Stimulated activated CD8-positive, alpha-beta memory T cell treated with anti-CD3 and anti-CD28 coated beads, Interleukin-7, amount 100 ng/mL, for 1 hour (primary cell): ENCODE measurements at places on chromosomes 12 and 14.

- DNase-seq: no peak
These were observed 7.0 kb downstream of the NIN start for GRCh38 chr14:50823762-50824636.

DNA sequence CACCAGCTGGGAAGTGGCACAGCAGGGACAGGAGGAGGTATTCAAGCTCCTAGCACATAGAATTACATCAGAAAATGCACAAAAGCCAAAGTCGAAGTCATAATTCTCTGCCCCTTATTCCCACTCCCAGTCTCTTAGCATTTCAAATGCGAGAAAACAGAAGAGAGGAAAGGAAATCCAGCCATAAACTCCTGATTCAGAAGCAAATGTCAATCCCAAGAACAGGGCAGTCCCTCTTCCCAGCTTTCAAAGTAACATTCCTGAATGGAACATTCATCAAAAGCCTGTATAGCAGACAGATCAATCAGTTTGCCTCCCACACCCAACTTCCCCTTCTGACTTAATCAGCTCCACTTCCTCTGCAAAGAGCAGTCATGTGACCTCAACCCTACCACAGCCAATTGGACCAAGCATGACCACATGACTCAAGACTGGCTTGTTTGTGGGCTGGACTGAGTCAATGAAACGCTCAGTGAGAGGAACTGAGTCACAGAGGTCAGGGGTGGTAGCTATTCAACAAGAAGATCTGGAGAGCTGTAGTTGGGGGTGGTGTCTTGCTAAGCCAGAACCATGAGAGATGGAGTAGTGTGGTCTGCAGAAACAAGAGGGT lies 41.4 kb upstream of the TUNAR start:
- DNase-seq: no peak

DNA sequence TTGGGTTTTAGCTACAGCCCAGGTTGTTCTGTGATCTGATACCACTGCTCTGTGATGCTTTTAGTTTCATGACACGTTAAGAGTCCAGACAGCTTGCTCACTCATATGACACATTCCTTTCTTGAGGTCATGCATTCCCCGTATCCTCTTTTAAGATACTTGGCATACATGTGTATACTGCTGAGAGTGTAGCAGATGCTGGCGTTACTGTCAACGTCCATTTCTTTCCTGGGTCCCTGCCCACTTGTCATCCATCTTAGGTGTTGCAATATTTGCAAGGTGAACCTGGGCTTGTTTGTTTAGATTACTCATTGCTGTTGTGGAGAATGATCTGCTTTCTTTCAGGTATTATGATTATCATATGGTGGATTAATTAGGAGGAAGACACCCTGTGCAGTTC lies 9.1 kb upstream of the EMP1 start:
- DNase-seq: no peak

DNA sequence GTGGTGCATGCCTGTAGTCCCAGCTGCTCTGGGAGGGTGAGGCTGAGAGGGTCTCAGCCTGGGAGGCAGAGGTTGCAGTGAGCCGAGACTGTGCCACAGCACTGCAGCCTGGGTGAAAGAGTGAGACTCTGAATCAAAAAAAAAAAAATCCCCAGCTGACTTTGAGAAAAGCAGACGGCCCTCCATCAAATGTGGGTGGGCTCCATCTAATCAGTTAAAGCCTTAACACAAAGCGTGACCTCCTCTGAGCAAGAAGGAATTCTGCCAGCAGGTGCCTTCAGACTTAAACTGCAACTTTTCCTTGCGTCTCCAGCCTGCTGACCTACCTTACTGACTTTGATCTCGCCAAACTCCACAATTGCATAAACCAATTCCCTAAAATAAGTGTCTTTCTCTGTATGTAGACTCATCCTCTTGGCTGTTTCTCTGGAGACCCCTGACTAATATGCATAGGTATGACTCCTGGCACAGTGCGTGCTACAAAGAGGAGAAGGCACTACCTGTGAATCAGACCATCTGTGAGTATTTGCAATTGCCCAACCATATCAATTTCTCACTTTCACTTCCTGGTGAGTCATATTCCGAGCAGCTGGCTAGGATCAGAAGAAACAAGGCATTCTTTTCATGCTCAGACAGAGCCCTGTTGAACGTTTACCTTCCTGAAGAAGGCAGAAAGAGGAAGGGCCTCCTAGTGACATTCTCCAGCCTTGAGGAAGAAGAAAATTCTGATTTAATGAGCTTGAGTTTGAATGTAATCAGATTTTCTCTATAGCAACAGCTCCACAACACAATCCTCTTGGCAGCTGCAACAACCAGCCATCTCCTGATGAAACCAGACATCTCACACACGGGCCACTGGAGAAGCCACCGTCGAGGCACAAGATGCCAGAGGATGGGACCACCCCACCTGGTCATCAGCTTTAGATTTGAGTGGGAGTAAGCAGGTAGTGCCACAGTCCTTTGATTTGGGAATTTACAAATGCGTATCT lies 54.3 kb downstream of the CLMN start:
- no peak for DNase-seq
